ENCODE measurements at places on chromosomes 1 and 21.

GRCh38 chr1:43235451-43236121 lies 34.2 kb upstream of the TMEM125 start:
- H3K4me1 ChIP-seq = peaks cover 24% of the 10 kb centered on the region
- H3K27me3 ChIP-seq = no peaks in the 10 kb centered on the region
- H3K4me3 ChIP-seq = no peak overlapping the region
- no peak overlapping the region for H3K27ac ChIP-seq
- no peaks in the 10 kb centered on the region for H3K36me3 ChIP-seq

- no peaks in the 10 kb centered on the region for H3K36me3 ChIP-seq
- peak overlapping the region; percentile 88 for H3K27ac ChIP-seq
- H3K4me1 ChIP-seq = peaks cover 62% of the 10 kb centered on the region
- H3K4me3 ChIP-seq = no peak overlapping the region
Measured at GRCh38 chr1:56571448-56571847, 7.9 kb downstream of the PLPP3 start.

GRCh38 chr1:150257624-150258585 lies at the start of gene CA14:
Gene CA14 (plus strand): TSS chr1:150257774. CDS start chr1:150258129, 355 bp downstream.
- no peak within 1 kb of the TSS for H3K4me3 ChIP-seq
- H3K27ac ChIP-seq = no peak within 1 kb of the TSS
- H3K4me1 ChIP-seq = peaks cover 47% of the 10 kb centered on the region
- no peaks in the 10 kb centered on the region for H3K36me3 ChIP-seq
- no peak for DNase-seq
- no peaks in the 10 kb centered on the region for H3K27me3 ChIP-seq

GRCh38 chr1:111755331-111756123 lies at the start of gene DDX20:
Gene DDX20 (plus strand): TSS chr1:111755901. CDS start chr1:111755925, 24 bp downstream.
- no peaks in the 10 kb centered on the region for H3K27me3 ChIP-seq
- H3K4me3 ChIP-seq = peak within 1 kb of the TSS; percentile 82
- peaks cover 18% of the 10 kb centered on the region for H3K4me1 ChIP-seq
- peak; percentile 95 for DNase-seq

DNA sequence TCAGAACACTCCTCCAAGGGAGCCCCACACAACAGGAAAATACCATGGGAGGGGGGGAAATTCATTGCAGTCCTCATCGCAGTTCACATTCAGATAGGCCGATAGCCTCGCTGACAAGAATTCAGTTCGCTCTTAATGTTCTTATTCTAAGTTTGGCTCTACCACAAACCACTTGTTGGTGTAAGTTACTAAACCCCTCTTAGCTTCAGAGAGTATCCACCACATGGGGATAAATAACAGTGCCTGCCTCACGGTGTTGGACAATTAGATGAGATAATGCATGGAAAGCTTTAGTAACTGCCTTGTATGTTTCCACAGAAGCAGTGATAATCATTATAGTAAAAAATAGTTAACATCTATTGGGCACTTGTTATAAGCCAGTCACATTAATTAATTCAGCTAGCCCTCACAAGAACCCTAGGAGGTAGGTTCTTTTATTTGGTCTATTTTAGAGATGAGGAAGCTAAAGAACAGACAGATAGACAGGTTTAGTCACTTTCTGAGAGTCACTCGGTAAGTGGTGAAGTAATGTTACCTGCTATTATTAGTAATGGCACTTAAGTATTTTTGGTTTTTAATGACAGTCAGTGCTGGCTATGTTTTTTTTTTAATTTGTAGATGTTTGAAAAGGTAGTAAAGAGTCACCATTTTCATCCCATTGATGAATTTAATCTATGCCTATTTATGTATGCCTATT lies 10.1 kb downstream of the VAV3 start:
- no peaks in the 10 kb centered on the region for H3K27me3 ChIP-seq
- no peak for DNase-seq
- H3K27ac ChIP-seq = no peak overlapping the region
- no peak overlapping the region for H3K4me3 ChIP-seq
- no peaks in the 10 kb centered on the region for H3K36me3 ChIP-seq

DNA sequence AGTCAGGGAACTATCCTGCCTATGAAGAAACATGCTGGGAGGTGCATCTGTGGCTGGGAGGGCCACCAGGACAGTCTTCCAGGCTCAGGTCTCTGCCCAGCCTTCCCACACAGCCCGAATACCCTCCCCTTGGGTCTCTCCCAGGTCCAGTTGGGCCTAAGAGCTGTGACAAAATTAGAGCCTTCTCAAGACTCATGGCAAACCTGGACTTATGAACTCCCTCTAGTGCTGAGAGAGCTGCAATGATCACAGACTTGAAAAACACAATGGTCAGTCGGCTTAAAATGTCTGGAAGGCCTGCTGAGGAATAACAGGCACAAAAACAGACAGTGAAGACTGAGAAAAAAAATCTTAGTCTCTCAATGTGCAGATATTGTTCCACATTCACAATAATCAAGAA lies 325.1 kb downstream of the BRINP2 start:
- H3K4me3 ChIP-seq = no peak overlapping the region
- no peaks in the 10 kb centered on the region for H3K36me3 ChIP-seq
- DNase-seq = no peak

- H3K27ac ChIP-seq = no peak overlapping the region
- no peaks in the 10 kb centered on the region for H3K36me3 ChIP-seq
- peaks cover 4% of the 10 kb centered on the region for H3K27me3 ChIP-seq
- no peak for DNase-seq
- H3K4me1 ChIP-seq = no peaks in the 10 kb centered on the region
- H3K4me3 ChIP-seq = no peak overlapping the region
Measured at GRCh38 chr1:222326710-222327036, 221.2 kb downstream of the HHIPL2 start.

GRCh38 chr1:3373175-3373574 lies 81.3 kb upstream of the ARHGEF16 start:
- H3K4me3 ChIP-seq = no peak overlapping the region
- DNase-seq = no peak
- no peaks in the 10 kb centered on the region for H3K36me3 ChIP-seq
- H3K4me1 ChIP-seq = no peaks in the 10 kb centered on the region
- H3K27ac ChIP-seq = no peak overlapping the region

GRCh38 chr1:33837635-33838034 lies 26.2 kb upstream of the HMGB4 start:
- DNase-seq = no peak
- H3K27me3 ChIP-seq = no peaks in the 10 kb centered on the region
- H3K4me3 ChIP-seq = no peak overlapping the region
- H3K36me3 ChIP-seq = no peaks in the 10 kb centered on the region
- H3K27ac ChIP-seq = no peak overlapping the region
